ENCODE measurements at places on chromosomes 5 and 9.

DNA sequence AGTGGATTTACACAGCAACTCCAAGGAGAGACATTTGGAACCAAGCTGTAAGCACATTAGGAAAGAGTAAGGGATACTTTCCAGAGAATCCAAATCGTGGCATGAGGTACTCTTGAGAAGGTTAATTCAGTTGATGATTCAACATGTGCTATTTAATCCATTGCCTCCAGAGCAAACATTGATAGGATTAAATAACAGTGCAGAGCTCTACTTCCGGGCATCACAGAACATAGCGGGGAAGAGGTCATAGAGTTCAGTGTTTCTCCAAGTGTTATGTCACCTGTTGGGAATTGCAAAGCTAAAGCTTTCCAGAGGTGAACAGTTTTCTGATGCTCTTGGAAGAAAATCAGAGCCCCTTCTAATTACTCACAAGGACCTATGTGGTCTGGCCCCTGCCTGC is 127.5 kb downstream of the PPP2R2B start:
- no peak for DNase-seq

DNA sequence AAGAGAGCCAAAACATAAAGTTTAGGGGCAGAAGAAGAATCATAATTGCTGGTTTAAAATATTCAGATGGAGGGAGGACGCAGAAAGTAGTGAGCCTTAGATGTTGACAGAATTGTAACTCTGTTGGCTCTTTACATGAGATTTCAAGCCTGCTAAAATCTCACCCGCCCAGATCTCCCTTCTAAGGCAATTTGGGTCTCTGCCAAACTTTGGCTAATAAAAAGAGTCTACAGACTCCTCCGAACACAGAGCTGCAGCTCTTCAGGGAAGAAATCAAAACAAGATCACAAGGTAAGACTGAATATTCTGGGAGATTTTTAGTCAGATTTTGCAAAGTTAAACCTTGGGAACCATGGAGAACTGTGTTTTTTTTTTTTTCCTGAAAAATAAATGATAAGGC is at the start of gene IL33:
IL33 (plus strand) TSS at position 246 of the 400 bp plus-strand sequence. CDS start 25,888 bp downstream, outside the sequence.
- no peak for DNase-seq

DNA sequence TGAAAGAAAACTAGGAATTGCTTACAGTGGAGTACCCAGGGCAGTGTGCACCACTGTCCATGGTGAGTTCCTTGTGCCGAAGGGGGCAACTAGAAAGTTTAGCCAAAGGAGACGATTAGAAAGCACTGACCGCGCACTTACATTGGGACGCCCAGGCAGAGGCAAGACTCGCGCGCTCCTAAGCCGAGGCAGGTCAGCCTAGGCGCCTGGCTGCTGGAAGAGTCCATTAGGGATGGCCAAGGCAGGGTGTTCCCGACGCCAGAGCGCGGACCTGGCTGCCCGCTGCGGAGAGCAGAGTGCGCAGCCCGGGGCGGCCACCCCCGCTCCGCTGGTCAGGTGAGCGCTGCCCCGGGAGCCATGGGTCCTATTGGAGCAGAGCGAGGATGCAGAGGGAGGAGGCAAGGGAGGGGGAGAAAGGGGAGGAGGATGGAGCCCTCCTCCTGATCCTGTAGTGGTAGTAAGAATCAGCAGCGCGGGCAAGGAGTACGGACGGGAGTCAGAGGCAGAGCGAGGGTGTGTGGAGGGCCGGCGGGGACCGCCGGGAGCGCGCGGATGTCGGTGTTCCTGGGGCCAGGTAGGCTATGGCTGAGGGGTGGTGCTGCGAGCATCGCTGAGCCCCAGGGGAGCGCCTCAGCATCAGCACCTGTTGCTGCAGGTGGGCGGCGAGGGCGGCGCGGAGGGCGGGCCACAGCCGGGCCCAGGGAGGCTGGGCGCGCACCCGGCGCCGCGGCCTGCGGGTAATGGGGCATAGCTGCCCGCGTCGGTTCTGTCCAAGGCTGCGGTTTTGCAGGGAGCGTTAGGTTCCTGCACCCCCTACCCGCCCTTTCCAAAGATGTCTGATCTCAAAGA is at the start of gene ADGRV1:
ADGRV1 (plus strand) TSS at position 454 of the 849 bp plus-strand sequence; CDS start at position 553, 99 bp downstream.
- peak; percentile 22 for DNase-seq

DNA sequence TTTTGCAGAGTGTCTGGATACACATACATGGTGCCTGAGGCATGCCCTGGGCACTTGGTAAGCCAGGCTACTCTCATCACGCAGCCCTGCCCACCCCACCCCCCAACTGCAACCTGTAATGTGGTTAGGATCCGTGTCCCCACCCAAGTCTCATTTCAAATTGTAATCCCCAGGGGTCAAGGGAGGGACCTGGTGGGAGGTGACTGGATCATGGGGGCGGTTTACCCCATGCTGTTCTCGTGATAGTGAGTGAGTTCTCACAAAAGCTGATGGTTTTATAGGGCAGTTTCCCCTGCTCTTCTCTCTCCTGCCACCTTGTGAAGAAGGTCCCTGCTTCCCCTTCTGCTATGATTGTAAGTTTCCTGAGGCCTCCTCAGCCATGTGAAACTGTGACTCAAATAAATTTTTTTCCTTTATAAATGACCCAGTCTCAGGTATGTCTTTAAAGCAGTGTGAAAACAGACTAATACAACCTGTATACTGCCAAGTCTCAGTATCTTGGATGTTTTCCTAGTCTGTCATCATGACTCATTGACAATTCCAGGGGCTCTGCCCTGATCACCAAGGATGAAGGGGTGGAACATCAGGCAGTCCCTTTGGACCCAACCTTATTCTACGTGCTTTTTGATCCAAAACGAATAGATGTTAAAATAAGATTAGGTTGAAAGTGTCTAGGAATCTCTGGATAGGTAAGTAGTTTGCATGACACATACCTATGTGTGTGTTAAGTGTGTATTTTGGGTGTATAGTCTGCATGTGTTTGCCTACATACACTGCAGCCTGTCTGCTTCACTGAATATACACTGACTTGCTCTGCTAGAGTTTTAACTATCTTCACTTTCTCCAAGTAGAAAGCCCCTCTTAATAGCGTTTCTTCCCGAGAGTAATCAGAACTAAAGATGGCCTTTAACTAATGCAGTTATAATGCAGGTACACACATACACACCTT is 293.8 kb downstream of the SLIT3 start:
- DNase-seq: peak; percentile 34

GRCh38 chr9:89000973-89001916 is 10.0 kb downstream of the S1PR3 start:
- peak; percentile 85 for DNase-seq

DNA sequence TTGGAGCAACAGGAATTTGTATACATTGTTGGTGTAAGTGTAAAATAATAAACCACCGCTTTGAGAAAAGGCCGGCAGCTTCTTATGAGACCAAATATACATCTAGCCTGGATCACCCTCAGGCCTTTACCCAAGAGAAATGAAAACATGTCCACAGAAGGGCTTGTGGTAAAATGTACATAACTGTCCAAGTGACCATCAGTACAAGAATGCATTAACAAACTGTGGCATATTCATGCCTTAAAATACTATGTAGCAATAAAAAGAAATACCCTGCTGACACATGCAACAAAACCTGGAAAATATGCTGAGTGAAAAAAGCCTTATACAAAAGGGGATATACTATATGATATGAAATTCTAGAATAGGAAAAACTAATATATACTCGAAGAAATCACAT is 311.9 kb upstream of the TRPC7 start:
- no peak for DNase-seq

GRCh38 chr9:98084396-98084795 is 27.9 kb downstream of the NANS start:
- no peak for DNase-seq

DNA sequence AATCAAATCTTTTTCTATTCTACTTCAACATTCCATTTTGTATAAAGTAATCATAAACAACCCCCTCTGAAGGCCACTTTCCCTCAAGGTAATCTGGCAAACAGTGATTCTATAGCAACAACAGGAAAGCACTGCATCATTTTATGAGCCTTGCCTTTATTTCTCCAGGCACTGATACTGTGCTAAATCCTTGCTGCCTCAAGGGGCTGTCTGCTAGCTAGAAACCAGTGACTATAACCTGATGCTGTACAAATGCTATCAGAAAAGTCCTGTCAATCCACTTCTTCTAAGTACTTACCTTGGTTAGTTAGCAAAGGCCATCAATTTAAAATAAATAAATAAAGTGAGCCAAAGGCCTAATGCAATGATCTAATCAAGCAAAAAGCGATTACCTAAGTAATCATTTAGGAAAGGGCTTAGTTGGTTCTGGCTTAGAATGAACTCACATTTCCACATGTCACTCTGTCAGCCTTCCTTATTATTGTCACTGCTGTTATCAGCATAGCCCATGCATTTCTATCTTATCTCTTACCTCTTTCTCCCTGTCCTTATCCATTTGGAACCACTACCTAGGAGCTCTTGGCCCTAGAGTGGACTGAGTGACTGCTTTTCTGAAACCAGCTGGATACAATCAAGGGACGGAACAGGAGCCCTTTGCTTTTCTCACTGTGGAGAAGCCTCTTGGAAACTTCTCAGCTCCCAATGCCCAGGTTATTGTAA is 246.1 kb upstream of the MEF2C start:
- no peak for DNase-seq

GRCh38 chr5:145243016-145243415 is 592.1 kb downstream of the PRELID2 start:
- no peak for DNase-seq

DNA sequence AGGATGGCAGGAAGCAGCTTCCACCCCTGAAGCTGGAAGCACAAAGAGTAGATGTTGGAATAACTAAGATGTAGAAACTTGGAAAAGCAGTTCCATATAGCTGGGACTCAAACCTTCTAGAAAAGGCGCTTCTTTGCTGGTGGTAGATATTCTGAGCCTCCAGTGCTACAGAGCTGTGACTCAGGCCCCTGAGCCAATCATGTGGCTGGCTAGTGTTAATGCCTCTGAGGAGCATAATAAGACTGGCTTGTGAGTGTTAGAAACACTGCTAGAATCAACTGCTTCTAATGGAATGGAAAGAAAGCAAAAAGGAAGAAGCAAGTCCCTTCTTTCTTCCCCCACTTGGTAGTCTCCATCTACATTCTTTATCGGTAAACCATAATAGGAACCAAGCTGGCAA is 234.2 kb upstream of the DMAC1 start:
- no peak for DNase-seq

DNA sequence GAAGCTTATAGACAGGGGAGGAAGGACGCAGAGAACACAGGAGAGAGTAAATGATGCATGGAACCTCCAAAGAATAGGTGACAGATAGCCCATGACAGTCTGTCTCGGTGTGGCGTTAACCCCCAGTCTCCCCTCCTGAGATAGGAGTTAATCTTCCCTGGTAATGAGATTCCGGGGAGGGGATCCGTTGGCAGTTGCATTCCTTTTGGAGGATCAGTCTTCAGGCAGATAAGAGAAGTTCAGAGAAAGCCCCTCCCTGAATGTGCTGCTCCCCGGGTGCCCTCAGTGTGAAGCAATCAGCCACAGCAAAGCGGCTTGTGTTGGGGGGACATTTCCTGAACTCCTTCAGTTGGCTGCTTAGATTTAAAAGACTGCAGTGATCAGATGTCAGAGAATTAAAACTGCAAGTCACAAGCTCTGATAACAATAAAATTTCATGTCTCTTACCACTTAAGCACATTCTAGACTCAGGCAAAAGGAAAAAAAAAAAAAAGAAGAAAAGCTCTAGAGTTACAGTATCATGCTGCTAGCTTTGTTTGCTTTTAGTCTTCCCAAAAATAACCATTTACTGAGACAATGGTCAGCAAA is 121.1 kb downstream of the EGFLAM start:
- no peak for DNase-seq

All from AG08395 (cell line).